ENCODE measurements at places on chromosomes 5 and 9.
A peak's percentile ranks its signal among the peaks of the same experiment; 100 is the strongest.

DNA sequence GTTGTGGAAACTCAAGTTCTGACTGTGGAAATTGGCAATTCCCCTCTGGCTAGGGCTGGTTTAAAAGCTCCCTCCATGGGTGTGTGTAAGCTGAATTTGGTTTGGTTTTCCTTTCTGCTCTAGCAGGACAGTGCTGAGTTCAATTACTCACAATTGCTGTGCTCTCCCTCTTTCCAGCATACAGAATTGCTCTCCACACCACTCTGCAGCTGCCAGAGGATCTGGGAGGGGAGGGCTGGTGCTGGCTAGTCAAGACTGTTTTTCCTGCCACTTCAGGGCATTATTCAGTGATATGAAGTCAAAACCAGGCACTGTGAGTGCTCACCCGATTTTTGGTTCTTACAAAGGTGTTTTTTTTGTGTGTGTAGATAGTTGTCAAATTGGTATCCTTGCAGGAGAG, 336.9 kb upstream of the SLC24A2 start:
- DNase-seq = peak; percentile 0

- DNase-seq = no peak
Observed at GRCh38 chr9:18798106-18798505, 234.9 kb downstream of the SAXO1 start.

- no peak for DNase-seq
Observed at GRCh38 chr9:100211476-100211875, 112.4 kb downstream of the INVS start.

DNA sequence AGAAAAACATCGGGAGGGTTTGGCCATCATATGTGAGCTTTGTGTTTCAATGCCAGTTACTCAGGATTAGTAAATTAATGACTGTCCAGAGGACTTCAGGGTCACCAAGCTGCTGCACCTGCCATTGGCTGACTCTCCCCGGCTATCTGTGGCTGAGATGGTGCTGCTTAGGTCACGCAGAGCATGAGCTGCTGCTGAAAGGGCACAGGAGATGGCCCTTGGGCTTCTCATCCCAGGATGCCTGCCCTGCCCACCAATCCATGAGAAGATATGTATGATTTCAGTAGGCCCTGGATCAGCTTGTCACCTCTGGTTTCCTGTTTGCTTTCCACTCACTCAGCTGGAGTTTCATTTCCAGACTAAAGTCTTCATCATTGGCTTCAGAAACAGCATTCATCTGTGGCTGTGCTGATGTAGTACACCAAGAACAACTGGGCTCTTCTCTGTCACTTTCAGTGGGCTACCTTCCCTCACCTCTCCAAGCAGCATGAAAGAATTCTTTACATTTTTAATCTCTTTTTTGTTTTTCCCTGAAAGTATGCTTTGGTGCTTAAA, 2.4 kb upstream of the CATSPER3 start:
- DNase-seq = no peak

GRCh38 chr9:14992081-14992480, 81.9 kb upstream of the FREM1 start:
- no peak for DNase-seq

DNA sequence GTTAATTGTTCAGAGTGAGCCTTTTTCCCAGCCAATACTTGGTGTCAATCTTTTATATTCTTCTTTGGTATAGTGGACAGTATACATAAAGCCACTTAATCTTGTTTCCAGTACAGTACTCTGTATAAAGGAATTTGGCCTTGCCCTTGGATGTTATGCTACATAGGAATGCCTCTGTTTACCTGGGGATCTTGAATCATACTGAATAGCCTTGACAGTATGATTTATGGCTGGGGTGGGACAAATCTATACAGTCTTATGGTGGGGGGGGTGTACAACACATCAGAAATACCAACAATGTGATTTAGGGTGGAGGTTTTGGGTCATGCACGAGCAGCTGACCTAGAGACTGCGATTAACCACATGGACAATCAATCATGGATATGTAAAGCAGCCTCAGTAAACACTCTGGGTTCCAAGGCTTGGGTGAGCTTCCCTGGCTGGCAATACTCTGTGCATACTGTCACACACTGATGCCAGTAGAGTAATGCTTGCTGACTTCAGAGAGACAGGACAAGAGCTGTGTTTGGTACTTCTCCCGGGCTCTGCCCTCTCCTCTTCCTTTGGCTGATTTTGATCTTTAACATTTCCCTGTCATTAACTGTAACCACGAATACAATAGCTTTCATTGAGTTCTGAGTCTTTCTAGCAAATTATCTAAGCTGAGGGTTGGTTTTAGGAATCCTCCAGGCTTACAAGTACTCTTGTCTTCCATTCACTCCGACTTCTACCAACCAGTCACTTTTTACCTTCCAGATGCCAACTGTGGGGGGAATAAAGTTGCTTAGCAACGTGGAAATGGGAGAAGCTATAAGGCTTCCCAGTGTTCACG, 84.6 kb downstream of the IARS1 start:
- DNase-seq = no peak

- no peak for DNase-seq
Observed at GRCh38 chr5:103394676-103395075, 136.1 kb downstream of the MACIR start.

GRCh38 chr9:21252721-21253547, 13.1 kb upstream of the IFNA14 start:
- DNase-seq = no peak

DNA sequence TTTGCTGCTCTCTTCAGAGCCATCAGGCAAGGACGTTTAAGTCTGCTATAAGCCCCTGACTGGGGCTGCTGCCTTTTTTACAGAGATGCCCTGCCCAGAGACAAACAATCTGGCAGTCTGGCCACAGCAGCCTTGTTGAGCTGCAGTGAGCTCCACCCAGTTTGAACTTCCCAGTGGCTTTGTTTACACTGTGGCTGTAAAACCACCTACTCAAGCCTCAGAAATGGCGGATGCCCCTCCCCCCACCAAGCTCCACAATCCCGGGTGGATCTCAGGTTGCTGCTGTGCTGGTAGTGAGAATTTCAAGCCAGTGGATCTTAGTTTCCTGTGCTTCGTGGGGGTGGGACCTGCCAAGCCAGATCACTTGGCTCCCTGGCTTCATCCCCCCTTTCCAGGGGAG, 59.7 kb upstream of the SNCAIP start:
- DNase-seq = no peak

DNA sequence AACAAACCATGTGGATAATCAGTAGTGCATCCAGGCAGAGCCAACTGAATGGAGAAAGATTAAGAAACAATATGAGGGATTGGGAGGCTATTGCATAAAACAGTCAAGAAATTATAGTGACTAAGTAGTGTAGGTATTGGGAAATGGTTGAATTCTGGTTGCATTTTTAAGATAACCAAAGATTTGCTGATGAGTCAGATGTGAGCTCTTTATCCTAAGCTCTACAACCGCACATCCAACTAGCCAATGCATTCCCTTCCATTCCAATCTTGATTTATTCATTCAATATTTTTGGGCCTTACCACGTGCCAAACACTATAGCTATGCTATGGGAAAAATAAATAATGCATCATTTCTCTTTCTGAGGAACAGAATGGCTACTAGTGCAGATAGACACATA, 524.5 kb upstream of the RGMB start:
- no peak for DNase-seq

DNA sequence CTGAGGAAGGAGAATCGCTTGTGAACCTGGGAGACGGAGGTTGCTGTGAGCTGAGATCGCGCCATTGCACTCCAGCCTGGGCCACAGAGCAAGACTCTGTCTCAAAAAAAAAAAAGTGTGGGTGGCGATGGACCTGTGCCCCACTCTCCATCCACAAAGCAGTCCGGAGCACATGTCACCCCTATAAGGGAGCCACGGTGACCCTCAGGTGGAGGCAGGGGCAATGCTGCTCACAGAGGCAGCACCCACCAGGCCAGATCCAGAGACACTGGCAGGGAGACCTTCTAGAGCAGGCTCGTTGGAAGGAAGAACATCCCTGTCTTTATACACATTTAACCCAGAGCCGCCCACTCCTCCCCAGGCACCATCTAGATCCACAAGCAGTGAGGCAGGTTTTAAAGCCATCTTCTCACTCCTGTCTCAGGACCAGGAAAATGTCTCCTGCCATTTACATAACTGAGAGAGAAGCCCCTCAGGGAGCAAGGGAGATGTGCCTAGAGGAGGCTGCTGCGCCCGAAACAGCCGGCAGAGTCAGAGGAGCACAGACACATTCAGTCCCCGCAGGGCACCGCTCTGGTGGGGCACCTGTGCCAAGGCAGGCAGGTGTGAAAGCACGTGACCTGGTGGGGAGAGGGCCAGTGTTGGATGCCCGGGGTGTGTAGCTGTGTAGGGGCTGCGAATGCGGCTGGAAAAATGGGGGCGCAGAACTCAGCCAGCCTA, 31.6 kb upstream of the ADAMTS2 start:
- DNase-seq = no peak

DNA sequence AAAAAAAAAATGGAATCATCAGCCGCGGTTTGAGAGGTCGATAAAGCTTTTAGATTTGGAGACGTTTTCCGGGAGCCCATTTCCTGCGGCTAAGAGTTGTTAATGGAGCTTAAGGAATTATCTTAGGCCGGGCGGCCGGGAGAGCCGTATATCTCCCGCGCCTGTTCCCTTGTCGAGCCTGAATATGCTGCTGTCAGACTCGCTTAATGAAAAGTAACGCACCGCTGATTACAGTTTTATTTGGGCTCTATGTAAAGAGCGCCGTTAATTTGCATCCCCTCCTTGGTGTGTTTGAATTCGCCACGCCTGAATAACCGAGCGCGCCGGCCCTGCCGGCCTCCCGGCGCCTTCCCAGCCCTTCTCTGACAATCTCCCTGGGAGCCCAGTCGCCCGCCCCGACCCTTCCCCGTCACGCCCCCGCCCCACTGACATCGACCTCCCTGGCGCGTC, 7.9 kb downstream of the IRX4 start:
- no peak for DNase-seq

DNA sequence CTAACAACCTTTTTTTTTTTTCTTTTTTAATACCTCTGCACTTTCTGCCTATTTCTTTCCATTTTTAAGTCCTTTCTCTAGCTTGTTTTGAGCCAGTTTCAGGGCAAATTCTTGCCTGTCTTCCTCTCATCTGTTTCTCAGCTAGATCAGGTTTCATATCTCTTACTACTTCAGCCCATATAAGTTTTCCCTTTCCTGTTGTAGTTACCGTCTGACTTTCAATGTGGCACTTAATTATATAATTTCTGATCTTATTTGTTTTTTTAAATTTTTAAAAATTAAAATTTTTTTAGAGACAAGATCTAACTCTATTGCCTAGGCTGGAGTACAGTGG, 104.7 kb upstream of the ELL2 start:
- no peak for DNase-seq

DNA sequence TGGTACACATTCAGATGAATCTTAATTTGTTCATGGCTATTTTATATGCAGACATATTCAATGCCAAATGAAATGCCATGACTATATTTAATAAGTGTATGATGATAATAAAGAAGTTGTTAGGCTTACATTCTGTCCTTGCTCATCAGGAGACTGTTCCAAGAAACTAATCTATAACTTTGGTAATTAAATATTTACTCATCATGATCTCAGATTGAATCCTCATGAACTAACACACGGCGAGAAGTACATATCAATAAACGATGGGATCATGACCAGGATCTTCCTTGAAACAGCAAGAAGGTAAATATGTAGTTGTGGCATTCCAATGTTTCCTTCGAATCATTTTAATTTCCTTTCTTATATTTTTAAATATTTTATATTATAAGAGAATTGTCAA, 12.5 kb upstream of the AGGF1 start:
- no peak for DNase-seq

DNA sequence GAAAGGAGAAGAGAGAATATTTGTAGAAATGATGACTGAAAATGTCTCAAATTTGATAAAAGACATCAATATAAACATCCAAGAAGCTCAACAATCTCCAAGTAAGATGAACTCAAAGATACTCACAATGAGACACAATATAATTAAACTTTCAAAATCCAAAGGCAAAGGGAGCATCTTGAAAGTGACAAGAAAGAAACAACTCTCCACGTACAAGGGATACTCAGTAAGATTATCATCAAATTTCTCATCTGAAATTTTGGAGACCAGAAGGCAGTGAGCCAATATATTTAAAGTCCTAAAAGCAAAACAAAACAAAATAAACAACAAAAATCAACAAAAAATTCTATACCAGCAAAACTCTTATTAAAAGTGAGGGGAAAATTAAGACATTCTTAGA, 428.7 kb downstream of the NFIB start:
- no peak for DNase-seq

- no peak for DNase-seq
Observed at GRCh38 chr5:156764176-156764971, 85.7 kb upstream of the PPP1R2B start.

- no peak for DNase-seq
Observed at GRCh38 chr5:143758750-143759149, 53.2 kb upstream of the HMHB1 start.

Data from ACHN (cell line).